ENCODE measurements at places on chromosomes 16 and 17.

DNA sequence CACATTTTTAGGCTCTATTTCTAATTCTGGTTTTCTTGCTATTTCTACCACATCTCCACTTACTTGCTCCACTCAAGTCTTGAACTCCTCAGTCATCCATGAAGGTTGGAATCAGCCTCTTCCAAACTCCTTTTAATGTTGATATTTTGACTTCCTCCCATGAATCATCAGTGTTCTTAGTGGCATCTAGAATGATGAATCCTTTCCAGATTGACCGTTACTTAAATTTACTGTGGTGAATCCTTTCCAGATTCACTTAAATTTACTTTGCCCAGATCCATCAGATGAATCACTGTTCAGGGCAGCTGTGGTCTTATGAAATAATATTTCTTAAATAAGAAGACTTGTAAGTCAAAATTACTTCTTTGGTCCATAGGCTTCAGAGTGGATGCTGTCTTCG is 32.4 kb downstream of the CLTC start:
- no peak for DNase-seq

- DNase-seq = no peak
Measured at GRCh38 chr16:59459806-59460205, 725.7 kb upstream of the GOT2 start.

DNA sequence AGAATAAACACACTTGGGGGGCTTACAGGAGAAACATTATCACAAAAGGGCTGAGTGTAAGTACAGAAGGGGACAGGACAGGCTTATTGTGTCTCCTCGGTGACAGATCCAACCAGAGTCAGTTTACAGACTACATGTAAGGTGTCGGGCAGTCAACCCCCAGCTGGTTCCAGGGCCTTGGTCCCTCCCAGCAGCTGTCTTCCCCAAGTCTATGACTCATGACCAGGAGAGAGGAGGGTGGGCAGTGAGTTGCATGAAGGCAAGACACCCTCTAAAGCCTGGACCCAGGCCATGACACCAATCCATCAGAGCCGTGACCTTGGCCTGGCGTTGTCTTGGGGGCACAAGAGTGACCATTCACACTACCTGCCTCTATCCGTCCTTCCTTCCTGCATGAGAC is 276.2 kb upstream of the CCL2 start:
- no peak for DNase-seq

DNA sequence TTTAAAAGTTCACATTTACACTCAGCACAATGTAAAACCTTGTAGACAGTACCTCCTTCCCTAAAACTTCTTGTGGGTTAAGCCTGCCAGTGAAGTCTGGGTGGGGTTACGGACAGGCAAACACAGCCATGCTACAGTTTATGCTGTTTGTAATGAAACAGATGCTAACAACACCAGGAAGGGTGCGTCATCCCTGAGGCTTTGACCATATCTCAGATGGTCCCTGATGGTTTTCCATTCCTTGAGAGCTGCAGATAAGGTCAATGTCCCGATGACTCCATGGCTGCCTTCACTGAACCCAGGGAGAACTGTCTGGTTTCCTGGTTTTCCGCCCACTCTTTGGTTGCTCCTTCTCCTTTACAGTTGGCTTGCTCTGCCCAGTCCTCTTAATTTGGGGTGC is 29.1 kb downstream of the GAS7 start:
- no peak for DNase-seq

DNA sequence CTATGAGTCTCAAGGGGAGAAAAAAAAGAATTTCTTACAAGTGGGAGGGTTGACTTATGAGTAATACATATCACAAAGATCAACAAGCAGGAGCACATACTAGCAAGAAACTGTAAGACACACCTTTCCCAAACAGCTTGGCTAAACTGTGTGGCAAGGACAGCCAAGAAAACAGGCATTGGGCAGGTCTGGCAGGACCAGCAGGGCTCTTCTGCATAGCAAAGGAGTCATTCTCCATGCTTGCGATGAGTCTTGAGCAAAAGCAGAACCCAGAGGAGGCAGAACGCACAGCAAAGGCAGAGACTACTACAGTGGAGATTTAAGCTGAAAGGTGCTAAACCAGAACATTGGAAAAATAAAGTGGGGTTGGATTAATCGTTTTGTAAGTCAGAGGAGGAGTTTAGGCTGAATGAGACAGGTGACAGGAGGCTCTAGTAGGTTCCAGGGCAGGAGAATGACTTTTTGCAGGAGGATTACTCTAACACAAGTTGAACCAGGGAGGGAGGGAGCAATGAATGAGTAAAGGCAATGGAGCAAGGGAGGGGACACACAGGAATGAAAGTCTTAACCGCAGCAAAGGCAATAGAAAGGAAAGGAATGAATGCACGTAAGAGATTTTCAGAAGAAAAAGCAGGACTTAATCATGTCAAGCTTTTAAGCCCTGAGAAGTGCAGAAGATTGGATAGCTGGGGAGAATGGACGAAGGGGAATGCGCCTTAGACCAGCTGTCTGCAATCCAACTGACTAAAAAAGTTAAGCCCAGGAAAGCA is 2.7 kb downstream of the N4BP1 start:
- DNase-seq = no peak

- peak; percentile 22 for DNase-seq
Measured at GRCh38 chr16:23348579-23349469, 46.7 kb downstream of the SCNN1B start.

DNA sequence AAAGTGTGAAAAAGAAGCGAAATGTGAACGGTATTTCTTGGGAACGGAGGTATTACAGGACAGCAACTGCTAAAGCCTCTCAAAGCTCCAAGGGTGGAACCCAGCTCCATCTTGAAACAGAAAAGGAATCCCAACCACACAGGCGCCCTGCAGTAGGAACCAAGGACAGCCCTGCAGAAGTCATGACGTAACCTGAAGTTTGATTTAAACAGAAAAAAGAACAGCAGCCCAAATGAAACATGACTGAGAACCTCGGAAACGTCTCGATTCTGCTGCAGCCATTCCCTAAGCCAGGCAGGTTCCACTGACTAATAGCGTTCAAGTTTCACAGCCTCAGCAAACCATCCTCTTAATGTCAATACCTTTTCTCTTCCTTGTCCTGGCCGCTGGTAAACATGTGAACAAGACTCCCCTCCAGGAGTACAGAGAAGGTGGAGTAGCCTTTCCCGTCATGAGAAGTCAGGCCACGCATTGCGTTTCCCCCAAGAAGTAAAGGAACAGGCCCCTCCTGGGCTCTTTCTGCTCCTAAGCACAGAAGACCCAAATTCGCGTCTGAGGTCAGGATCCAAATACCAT is 20.1 kb downstream of the SIAH1 start:
- DNase-seq = no peak

DNA sequence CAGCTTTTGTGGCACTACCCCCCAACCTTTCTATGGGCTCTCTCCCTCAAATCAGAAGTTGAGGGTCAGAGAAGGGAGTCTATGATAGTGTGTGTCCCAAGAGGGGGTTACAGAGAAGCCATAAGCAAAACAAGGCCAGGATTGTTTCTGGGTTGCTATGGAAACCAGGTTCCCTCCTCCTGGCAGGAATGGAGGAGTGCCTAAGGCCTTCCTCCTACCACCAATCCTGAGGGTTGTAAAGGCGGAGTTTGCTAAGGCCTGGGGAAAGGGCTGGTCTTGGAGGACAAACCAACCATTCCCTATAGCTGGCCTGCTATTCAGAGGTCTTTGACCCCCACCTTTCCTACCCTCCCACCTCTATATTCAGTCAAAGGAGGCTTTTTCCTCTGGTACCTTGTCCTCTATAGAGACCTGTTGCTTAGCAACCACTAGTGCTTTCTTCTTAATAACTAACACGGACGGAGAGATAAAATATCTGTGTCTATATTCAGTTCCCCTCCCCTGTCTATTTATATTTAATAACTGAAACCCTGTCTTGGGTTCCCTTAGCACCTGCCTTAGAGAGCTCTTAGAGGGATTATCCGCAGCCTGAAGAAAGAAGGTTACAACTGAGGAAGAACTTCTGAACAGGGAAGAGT is 43.4 kb downstream of the NEUROD2 start:
- no peak for DNase-seq

GRCh38 chr17:77728474-77728795 is 230.1 kb upstream of the TNRC6C start:
- no peak for DNase-seq

GRCh38 chr16:14527411-14528044 is 102.5 kb downstream of the PARN start:
- DNase-seq = no peak

DNA sequence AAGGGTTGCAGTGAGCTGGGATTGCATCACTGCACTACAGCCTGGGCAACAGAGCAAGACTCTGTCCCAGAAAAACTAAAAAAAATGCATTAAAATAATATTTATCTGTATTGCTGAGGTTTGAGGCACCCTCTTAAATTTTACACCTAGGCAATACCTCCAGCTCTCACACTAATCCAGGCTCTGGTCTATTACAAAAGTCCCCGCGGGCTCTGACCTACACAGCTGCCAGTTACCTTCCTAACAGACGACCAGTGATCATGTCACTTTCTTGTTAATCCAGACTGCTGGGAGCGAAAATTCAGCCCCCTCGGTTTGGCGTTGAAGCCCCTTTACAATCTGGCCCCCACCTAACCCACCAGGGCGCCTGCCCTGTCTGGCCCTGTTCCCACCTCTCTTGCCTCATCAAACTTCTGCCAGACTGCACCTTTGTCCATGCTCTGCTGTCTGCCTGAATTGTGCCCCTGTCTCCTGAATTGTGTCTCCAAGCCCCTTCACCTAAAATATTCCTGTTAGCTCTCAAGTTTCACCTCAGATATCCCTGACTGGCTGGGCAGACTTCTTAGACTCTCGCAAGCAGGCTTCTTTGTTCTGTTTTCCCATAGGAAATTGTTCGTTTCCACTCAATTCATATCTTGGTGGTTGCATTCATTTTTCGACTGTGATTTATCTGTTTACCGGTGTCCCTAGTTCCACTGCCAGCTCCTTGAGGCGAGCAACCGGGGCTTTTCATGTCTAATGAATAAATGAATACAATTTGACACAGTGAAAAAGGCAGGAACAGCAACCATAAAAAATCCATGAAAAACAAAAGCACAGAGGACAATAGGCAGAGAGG is 65.9 kb downstream of the PITPNC1 start:
- DNase-seq = no peak

- no peak for DNase-seq
Measured at GRCh38 chr16:75377729-75378386, 55.4 kb downstream of the CFDP1 start.

DNA sequence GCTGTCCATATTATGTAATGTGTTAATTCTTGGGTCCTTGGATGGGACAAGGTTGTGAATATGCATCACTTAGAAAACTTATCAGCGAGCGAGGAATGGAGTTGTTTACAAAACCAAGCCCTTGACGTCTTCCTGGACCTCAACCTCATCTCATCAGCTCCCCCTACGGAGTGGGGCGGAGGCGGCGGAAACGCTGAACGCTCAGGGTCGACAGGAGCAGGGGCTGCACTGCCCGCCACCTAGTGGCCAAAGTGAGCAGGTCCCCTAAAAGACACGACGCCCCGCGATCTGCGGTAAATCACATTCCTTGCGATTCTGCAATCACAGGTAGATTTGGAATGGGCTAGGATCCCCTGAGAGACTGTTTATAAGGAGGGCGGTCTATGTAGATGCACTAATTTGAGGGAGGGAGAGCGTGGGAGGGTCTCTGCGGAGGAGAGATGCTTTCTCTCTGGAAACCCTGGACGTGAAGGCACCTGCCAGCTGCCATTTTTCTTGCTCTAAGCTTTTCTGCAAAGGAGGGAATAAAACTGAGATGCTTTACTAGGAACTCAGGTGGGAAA is 5.4 kb upstream of the ICAM2 start:
- peak; percentile 82 for DNase-seq

GRCh38 chr17:35057332-35057915 is 6.1 kb downstream of the RFFL start:
- no peak for DNase-seq

DNA sequence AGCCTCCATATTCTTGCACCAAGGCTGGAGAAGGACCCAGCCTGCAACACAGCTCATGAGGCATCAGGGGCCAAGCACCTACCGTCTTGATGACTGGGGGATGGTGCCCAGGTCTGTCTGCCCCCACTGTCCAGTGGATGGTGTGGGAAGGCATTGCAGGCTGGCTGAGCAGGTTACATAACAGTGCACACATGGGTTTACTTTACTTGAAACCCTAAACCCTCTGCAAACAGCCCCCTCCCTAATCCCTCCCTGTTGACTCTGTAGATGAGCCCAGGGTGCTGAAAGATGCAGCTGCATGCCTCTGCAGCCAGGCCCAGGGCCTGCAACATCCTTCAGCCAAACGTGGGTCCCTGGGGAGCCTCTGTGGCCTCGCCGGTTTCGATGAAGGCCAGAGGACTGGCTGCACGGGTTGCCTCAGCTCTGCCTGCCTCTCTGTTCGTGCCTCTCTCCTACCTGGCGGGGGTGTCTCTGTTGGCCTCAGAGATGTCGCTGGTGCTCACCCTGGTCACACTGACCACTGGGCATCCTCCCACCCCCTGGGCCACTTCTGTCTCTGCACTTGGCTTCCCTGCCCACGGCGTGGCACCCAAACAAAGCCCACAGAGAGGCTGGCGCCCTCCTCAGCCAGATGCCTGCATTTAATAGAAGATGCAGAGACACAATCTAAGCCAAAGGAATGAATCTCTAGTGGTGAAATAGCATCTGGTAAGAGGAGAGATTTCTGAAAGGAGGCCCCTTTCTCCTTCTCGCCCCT is 95.1 kb downstream of the METRNL start:
- DNase-seq = peak; percentile 95

- DNase-seq = no peak
Measured at GRCh38 chr17:36095992-36096391, 6.0 kb upstream of the CCL3 start.

- no peak for DNase-seq
Measured at GRCh38 chr17:48593126-48593829, at the start of gene HOXB5. TSS of gene HOXB5 (minus strand) at chr17:48593779. CDS start at chr17:48593682, 97 bp downstream.

DNA sequence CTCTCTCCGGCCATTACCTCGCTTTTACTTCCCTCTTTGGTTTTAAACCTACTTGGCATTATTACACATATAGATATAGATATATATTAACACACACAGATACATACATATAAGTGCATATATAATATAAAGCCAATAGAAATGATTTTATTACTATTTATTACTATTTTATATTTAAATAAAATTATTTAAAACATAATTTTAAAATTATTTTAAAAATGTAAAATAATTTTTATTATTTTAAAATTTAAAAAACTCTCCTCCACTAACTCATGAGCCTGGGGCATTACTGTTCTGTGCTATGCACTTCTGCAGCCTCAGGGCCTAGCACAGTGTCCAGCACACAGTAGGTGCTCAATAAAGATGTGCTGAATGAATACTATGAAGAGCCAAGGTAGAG is 200.9 kb downstream of the SLC39A11 start:
- DNase-seq = no peak

GRCh38 chr16:72189865-72190371 is 18.0 kb upstream of the PMFBP1 start:
- no peak for DNase-seq

GRCh38 chr17:74391771-74392170 is 24.5 kb downstream of the GPR142 start:
- DNase-seq = no peak

Measured in HuH-7 (cell line).